ENCODE measurements at places on chromosomes 3 and 15.

- no peak for DNase-seq
Measured at GRCh38 chr3:123491966-123492587, 43.2 kb upstream of the ADCY5 start.

DNA sequence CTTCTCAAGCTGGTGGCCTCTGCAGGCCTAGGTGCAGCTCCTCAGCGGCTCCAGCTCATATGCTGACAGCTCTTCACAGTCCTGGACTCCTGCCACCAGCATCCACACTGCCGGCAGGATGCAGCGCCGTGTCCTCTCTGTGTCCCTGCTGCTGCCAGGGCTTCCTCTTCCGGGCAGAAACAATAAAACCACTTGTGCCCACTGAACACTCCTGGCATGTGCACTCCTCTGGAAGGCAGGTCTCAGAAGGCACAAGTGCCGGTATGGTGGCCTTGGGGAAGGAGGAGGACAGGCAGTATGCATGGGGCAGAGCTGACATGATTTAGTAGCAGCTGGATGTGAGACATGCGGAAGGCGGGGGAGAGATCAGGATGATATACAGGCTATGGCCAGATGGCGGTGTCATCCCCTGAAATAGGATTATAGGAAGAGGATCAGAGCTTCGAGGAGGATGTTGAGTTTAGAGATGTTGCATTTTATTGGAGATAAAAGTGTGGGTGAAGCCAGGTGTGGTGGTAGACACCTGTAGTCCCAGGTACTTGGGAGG is 7.5 kb upstream of the MAN2A2 start:
- DNase-seq: no peak

GRCh38 chr15:69320977-69321554 is 22.4 kb downstream of the PAQR5 start:
- DNase-seq: no peak

GRCh38 chr3:175346573-175347356 is 487.6 kb downstream of the NAALADL2 start:
- DNase-seq: no peak

DNA sequence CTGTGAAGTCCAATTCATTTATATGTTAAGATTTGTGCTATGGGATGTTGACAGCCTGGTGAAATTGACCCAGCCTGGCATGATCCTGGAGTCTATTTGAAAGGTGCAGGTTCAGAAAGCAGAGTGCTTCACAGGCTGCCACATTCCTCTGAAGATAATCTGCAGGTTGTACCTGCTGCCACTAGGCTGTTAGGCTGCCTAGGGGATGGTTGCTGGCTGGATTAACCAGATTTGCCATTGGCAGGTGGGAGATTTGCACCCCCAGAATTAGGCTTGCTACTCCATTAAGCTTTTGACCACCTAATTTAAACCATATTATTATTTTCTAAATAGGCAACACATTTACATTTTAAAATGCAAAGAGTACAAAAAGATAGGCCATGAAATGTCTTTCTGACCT is 85.8 kb upstream of the RASGRP1 start:
- no peak for DNase-seq

DNA sequence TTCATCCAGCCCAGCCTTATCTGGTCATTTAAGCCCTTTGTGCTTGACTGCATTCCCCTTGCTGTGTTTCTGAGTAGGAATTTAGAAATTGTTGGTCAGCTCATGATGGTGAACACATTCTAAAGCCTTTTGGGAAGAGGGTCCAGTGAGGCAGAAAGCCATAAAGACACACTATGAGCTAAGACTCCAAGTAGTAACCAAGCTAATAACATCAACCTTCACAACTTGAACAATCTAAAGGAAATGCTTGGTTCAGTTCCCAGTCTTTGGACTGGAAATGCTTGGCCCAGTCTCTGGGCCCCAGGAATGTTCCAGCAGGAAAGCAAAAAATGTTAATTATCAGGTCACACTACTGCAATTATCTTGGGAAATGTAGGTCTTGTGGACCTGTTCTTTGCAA is 7.7 kb downstream of the PLSCR1 start:
- DNase-seq: no peak

DNA sequence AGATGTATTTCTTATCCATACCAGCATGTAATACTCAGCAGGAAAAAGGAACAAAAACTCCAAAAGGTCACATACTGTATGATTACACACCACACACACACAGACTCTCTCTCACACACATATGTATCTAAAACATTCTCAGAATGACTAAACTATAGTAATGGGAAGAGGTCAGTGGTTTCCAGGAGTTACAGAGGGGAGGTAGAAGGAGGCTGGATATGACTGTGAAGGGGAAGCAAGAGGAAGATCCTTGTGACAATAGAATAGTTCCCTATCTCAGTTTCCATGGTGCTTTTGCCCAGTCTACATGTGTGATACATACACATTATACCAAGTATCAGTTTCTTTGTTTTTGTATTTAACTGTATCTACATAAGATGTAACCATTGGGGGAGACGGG is 190.1 kb downstream of the IL5RA start:
- DNase-seq: no peak

Data from CD8-positive, alpha-beta memory T cell (primary cell).